ENCODE measurements at places on chromosomes 11 and 22.

GRCh38 chr22:29768052-29768693, 1.0 kb downstream of the UQCR10 start:
- no peak for DNase-seq

GRCh38 chr11:111944651-111945051, 7.5 kb downstream of the DIXDC1 start:
- no peak for DNase-seq

GRCh38 chr11:88292171-88292843, 45.2 kb downstream of the CTSC start:
- DNase-seq: no peak

GRCh38 chr22:25113316-25113721, 86.3 kb upstream of the CRYBB3 start:
- no peak for DNase-seq

DNA sequence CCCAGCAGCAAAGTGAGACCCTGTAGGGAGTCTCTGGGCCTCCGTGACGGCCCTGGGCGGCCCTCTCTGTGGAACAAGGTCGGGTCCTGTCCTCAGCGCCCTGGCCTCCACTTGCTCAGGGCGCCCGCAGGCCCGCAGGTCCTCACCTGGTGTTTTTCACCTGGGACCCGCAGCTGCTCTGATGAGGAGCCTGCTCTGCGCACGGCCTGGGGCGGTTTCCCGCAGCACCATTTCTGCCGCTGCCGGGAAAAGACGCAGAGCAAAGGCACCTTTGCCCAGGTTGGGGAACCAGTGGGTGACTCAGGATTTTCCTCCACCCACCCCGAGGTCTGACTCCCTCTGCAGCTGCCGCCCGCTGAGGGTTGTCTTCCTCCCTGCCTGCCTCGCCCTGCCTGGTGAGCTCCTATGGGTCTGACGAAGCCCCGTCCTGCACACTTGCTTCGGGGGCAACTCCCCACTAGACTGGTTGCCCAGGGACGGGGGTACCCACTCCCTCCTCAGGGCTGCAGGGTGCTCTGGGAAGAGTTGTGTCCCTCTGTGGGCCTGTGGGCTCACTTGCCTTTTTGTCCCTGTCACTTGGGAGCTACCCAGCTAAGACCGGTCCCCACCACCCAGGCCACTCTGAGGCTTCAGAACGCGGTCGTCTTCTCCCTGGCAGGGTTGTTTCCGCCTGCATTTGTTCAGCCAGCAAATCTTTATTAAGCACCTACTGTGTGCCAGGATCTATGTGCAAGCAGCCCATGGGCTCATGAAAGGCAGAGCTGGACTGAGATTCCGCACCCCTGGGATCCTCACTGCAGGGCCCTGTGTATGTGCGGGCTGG, 89.5 kb downstream of the KCNQ1 start:
- no peak for DNase-seq

DNA sequence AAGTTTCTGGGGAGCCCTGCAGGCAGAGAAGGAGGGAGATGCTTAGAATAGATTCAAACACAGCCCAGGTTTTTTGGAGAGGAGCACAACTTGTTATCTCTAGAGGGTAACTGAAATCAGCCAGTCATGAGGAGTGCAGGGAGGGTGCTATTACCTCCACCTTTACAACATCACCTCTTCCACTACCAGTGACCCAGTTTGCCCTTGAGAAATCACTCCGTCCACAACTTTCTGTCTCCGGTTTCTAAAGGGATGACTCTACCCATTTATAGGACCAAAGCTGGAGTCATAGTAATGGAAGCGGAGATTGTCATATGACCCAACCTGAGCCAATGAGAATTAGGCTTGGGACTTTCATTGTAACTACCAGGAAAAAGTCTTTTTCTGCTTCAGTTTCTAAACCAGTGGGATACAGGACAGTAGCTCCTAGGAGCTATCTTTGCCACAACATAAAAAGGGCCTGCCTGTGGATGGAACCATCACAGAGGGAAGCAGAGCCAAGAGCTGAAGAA, 131.2 kb upstream of the SERPIND1 start:
- DNase-seq: no peak

DNA sequence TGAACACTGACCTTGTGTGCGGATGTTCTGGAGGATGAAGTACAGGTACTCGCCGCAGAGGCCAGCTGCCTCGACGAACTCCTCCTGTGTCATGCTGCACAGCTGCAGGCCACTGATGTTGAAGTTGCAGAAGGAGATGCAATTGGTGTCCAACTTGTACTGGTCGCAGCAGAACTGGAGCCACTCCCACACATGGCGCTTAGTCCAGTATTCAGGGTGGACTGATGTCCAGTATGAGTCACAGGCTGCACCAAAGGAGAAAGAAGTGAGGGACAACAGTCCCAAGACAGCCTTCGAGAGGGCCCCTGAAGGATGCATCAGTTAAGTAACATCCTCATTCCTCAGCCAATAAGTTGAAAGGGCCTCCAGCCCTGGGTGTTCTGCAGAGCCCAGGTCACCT, 20.1 kb downstream of the ELF5 start:
- DNase-seq: no peak

GRCh38 chr11:35045236-35045820, 93.6 kb upstream of the CD44 start:
- no peak for DNase-seq

DNA sequence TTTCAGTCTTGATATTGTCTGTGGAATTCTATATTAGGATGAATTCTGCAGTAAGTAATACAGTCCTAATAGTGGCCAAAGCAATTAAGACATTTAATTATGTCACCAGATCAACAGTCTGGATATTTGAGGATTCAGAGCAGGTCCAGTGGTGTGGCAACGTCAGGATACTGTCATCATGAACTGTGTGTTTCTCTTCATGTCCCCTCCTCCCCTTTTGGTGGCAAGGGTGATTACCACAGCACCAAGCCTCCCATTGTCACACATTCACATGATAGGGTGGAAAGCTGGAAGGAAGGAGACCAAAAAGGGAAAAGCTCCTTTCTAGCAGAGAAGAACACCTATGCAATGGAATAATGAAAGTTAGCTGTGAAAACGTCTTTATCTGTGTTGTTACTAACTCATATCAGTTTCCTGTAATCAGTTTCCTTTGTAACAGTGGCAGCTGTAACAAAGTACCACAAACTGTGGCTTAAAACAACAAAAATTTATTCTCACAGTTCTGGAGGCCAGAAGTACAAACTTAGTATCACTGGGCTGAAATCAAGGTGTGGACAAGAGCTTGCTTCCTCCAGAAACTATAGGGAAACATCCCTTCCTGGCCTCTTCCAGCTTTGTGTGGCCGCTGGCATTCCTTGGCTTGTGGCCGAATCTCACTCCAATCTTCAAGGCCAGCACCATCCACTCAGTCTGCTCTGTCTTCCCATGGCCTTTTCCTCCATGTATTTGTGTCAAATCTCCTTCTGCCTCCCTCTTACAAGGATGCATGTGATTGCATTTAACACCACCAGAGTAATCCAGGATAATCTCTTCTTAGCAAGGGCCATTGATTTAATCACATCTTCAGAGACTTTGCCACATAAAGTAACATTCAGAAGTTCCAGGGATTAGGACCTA, 6.5 kb upstream of the RBM14 start:
- DNase-seq: no peak
